ENCODE measurements at places on chromosomes 3 and 15.

- DNase-seq, result no peak
These were observed 2.3 kb upstream of the FEM1B start for GRCh38 chr15:68275165-68275746.

GRCh38 chr3:187798531-187799530 lies 53.6 kb upstream of the BCL6 start:
- DNase-seq, result no peak

DNA sequence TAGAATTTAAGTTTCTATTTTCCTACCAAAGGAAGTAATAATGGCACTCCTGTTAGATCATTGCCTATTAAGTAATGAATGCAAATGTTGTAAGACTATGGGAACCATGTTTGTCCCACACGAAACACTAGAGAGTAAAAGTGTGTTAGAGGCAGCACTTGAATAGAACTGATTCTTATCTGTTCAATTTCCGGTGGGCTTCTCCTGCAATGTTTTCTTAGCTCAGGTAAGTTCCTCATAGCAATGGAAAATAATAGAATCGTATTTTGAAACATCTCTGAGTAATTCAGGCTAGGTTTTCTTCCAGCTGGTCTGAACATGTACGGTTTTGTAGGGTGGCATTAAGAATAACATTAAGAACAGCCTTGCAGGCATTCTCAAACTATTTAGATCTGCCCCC lies 145.3 kb upstream of the LIPC start:
- no peak for DNase-seq

DNA sequence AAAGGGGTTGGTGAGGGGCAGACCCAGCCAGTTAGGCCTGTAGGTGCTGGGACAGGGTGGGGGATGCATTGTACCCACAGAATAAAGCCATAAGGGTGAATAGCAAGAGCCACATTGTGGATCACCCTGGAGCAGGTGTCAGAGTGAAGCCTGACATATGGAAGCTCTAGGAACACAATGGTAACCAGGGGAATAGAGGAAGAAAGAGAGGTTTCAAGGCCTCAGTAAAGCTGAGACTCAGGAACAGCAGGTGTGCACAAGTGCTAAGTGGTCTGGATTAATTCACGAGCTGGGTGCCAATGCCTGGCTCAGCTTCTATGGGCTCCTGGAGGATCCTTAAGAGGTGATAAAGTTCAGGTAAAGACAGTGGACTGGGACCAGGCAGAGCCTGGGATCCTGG lies 323.7 kb upstream of the CTNNB1 start:
- no peak for DNase-seq
